ENCODE measurements at places on chromosomes 13 and 19.
A peak's percentile ranks its signal among the peaks of the same experiment; 100 is the strongest.

- DNase-seq, result no peak
Observed at GRCh38 chr13:46179491-46179908, 2.5 kb downstream of the LCP1 start.

DNA sequence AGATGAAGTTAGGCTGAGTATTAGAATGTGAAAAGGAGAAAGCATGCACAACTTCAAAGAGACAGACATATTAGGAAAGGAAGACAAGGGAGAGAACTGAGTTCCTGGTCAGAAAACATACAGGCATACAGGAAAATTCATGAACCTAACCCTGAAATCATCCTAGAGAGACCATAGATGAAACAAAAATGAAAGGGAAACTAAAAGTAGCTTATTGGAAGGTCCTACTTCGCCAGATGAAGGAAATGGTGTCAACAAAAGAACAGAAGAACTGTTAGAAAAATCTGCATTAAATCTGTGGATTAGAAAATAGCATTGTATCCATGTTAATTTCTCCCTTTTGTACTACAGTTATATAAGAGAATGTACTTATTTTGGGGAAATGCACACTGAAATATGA, 169.0 kb upstream of the UFM1 start:
- no peak for DNase-seq

DNA sequence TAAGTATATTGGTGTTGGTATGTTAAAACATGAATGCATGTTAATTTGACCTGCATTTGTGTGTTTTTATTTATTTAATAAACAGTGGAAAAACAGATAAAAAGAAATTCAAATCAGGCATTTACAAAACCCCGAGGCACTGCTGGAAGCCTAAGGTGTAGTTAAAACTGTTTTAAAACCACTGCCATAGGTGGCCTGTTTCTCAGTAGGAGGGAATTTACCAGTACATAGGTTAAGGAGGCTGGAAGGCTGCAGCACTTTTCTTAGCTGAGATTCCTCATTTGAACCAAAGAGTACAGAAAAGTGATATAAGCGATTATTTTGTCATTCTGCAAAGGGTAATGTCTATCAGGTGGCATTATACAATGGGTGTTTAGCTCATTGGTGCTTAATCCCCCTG, 99.6 kb downstream of the PAN3 start:
- no peak for DNase-seq

DNA sequence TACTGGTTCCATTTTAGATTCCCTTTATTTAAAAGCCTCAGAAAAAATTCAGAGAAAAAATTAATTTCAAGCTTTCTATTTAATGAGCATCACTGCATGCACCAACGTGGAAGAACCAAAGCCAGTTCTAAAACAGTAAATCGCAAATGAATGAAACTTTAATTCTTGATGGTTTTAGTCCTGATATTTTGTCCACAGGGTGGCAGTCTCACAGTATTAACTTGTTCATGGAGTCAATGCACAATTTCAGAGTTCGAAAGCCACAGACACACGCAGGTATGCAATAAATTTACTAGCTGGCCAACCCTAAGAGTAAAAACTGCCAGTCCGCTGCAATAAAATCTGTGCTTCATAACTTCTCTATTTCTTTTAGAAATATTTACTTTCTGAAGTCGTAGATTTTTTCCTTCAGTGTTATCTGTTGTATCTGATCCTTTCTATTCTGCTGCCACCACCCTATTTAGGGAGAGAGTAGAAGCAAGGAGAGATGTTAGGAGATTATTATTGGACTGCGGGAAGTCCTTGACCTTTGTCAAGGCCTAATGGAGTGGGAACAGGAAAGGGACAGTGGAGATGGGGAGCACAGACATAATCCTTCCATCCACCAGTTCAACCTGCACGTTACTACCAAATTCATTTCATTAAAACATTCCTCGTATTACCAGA, 7.0 kb upstream of the WBP4 start:
- DNase-seq, result no peak

DNA sequence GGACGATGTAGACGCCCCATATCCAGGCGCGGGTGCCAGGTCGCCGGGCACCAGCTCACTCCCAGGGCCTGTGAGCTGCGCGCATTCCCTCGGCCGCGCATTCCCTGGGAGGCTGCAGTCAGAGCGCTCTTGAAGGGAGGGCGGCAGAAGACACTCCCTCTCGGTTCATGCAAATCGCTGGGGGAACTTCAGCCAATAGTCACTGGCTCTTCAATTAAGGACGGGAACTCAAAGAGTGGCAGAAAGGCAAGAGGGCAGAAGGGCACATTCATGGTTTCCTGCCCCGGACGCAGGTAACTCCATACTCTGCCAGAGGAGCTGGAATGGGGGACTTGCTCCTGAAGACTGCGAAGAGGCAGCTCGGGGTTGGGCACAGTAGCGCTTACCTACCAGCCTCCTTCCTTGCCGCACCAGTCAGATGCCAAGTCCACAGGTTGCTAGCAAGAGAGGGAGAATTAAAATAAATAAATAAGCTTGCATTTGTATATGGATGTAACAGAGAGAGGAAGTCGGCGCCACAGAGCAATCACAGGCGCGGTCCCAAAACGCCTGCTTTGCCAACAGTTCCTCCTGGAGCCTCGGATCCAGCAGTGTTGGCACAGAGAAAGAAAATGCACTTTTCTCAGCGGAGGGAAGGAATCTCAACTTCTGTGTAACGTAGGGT, 459 bp downstream of the PCDH20 start:
- DNase-seq, result no peak

- DNase-seq, result no peak
Observed at GRCh38 chr19:41998246-41999020, 4.4 kb upstream of the ATP1A3 start.

- peak; percentile 81 for DNase-seq
Observed at GRCh38 chr19:57320180-57321084, at the start of gene ZNF543. TSS of gene ZNF543 (plus strand) at chr19:57320472. CDS start at chr19:57320854, 382 bp downstream.

DNA sequence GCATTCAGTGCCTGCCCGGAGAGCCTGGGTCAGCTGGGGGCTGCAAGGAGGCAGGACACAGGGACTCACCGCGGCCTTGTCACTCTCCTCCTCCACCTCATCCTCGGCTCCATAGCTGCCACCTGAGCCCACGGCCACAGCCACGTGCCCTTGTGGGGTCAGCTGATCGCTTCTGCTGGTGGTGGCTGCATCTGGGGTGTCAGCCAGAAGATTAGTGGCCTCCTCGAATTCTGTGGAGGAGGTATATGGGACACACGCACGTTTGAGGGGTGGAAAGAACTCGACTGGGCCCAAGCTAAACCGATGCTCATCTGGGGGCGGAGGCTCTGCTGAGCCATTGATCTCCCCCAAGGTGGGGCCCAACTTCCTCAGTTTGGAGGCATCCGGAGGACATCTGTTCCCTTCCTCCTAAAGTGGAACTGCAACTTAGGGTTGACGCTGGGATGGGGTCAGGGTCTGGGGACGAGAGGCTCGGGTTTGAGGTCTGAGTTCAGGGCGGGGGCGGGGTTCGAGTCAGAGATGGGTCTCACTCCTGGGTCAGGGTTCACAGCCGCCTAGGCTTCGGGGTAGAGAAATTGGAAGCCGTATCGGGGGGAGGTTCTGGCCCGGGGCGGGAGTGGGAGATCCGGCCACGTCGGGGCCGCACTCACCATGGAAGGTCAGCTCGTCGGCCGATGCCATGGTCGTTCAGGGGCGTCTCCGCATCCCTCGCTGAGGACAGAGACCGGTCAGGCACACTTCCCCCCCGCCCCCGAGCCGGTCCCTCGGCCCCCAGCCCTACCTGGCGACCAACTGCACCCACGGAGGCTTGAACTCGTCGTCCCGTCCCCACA, 493 bp downstream of the YIPF2 start:
- DNase-seq, result no peak

DNA sequence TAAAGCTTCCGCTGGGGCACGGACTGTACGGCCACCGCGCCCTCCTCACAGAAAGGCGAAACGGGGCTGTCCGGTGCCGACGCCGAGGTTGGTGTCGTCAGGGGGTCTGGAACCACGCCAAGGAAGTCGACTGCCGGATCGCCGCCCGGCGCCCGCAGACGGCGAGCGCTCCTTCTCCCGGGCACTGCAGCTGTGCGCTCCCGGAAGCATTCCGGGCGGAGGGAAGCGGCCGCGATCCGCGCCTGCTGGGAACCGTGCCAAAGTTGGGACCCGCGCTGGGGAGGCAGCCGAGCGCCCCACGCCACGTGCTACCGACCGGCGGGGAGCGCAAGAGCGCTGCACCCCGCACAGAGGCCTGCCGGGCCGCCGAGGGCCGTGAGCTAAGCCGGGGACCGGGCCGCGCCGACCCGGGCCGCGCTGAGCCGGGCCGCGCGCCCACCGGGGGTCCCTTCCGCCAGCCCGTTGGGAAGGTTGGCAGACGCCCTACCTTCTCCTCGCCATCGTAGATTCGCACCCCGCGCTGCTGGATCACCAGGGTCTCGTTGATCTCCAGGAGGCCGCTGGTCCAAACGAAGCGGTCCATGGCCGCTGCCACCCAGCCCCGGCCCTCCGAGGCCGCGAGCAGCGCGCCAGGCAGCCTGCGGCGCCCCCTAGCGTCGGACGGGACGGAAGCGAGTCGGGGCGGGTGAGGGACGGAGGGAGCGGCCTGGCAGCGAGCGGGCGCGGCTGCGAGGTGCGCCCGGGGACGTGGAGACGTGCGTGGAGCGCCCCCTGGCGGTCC, at the start of gene VPS36:
TSS of gene VPS36 (minus strand) at position 623 of the 781 bp plus-strand sequence. CDS start at position 583, 40 bp downstream.
- peak; percentile 93 for DNase-seq

- DNase-seq, result no peak
Observed at GRCh38 chr13:66887088-66887487, 343.0 kb downstream of the PCDH9 start.

DNA sequence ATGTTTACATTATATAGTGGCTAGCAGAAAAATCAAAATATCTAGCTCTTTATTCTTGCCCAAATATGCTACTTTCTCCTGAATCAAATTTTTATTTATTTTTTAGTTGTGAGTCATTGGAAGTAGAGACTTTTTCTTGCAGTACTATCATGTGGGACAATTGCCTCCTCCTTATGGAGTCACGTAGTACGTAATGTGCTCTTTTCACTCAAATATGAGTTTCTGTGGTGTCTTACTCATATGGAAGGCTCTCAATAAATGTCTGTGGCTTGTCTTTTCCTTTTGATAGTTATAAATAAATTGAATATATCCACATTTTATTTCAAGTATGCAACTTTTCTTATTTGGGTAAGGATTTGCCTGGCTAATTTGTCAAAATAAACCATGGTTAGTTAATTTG, 1411.0 kb upstream of the SLC10A2 start:
- DNase-seq, result no peak

DNA sequence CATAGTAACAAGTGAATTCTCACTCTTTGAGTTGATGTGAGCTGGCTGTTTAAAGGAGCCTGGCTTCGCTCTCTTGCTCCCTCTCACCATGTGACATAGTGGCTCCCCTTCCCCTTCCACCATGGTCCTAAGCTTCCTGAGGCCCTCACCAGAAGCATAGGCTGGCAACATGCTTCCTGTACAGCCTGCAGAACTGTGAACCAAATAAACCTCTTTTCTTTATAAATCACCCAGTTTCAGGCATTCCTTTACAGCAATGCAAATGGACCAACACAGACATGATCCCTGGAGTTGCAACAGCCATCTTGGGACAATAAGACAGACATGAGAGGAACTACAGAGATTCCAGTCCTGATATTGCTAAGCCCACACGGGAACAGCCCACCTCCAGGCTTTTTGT, 12.6 kb downstream of the TEAD2 start:
- DNase-seq, result no peak

GRCh38 chr13:57408312-57408711, 223.2 kb upstream of the PCDH17 start:
- DNase-seq, result no peak

DNA sequence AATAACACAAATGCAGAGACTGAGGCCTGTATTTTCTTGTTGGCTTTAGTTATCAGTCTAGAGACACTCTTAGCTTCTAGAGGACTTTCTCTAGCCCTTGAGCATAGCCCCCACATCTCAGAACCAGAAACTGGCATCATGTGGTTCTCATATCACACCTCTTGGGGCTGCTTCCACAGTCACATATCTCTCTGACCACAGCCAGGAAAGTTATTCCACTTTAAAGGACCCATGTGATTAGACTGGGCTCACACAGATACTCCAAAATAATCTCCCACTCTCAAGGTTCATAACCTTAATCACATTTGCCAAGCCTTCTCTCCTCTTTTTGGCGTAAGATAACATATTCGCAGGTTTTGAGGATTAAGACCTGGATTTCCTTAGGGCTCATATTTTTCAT, 846.9 kb upstream of the MIR17HG start:
- no peak for DNase-seq

DNA sequence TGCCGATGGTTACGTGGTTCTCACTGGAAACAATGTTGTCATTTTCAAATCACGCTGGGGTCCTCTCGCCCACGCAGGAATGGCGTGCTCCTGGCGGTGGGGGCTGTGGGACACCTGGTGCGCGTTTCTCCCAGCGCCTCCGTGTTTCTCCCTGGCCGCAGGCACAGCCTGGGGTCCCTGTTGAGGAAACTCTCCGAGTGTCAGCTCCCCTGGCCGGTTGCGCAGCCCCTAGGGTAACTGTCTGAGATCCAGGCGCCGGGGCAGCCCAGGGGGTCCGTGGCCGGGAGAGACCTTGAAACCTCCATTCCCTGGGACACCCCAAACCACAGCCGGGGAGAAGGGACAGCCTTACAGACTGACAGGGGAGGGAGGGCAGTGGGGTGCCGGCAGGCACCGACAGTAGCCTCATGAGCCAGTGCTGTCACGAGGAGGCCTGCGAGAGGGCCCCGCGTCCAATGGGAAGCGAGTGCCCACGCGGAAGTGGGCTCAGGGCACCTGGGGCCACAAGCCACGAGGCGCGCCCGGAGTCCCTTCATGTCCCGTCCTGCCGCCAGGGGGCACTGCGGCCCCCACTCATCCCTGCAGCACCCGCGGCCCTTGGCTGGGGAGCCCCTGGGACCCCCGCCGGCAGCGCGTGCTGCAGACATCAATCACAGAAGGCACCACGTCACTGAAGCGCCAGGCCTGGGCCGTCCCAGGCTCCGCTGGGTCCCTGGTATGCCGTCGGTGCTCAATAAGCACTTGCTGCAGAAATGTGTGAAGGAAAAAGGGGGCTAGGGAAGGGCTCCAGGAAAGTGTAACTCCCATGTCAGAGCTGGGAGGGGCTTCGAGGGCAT, 9.5 kb downstream of the ADAMTSL5 start:
- DNase-seq, result peak; percentile 28

DNA sequence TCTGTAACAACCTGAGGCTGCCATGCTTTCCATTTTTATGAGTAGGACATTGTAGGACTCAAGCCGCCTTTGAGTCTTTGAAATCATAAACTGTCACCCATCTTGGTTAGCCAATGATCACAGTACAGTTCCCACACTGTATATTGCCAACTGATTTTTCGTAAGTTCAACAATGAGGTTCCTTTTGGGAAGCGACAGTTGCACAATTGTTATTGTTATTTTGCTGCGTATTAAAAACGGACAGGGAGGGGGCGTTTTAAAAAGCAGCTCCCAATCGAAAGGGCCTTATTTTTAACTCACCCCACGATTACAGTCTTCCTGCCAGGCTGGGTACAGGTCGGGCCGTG, 601 bp downstream of the SLC46A3 start:
- DNase-seq, result no peak

- DNase-seq, result no peak
Observed at GRCh38 chr19:17931532-17932191, 1.2 kb upstream of the CCDC124 start.

DNA sequence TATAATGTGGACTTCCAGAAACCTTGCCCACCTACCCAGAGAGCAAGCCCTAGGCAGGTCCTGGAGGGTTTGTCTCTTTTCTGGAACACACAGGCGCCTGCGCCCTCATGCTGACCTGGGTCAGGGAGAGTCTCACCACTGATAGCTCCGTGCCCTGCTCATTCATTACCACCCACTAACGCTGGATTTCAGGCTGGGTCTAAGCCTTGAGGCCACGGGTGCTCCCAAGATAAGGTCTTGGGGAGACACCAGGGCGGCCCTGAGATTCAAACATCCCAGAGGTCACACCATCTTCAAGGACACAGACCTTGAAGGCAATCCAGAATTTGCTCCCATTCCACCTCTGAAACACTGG, 5.1 kb downstream of the S1PR2 start:
- no peak for DNase-seq

Measured in stimulated activated CD4-positive, alpha-beta T cell treated with anti-CD3 and anti-CD28 coated beads, Interleukin-1b, Interleukin-23, amount 100 ng/mL, for 1 hour (primary cell).